Cerebellum (tissue), 4 donors: ENCODE measurements at places on chromosomes 6 and 20. TPM values are rescaled to one million over a fixed set of nuclear protein-coding genes. Genes with fewer than 3 reads are reported as not detected.

PRL gene
- total RNA-seq = 0.54 TPM

HLA-A gene
- 38.9 TPM for total RNA-seq

ASIP gene
- total RNA-seq = not detected

RIMS4 gene
- 25.8 TPM for total RNA-seq

VWA7 gene
- total RNA-seq = 0.36 TPM

FILIP1 gene
- total RNA-seq = 1.5 TPM

NKX2-4 gene
- total RNA-seq = not detected

ATXN1 gene
- total RNA-seq = 38.8 TPM

BCAS1 gene
- total RNA-seq = 6.1 TPM

VNN1 gene
- total RNA-seq = 0.09 TPM

DST gene
- total RNA-seq = 383 TPM

ATAT1 gene
- 58.2 TPM for total RNA-seq

ARID1B gene
- total RNA-seq = 214 TPM

AKAP7 gene
- total RNA-seq = 68.0 TPM

FAM217A gene
- not detected for total RNA-seq

SYNDIG1 gene
- total RNA-seq = 12.4 TPM

NOX3 gene
- not detected for total RNA-seq

CENPW gene
- 8.6 TPM for total RNA-seq

MYH7B gene
- 0.45 TPM for total RNA-seq
